ENCODE measurements at places on chromosomes 13 and 19.

DNA sequence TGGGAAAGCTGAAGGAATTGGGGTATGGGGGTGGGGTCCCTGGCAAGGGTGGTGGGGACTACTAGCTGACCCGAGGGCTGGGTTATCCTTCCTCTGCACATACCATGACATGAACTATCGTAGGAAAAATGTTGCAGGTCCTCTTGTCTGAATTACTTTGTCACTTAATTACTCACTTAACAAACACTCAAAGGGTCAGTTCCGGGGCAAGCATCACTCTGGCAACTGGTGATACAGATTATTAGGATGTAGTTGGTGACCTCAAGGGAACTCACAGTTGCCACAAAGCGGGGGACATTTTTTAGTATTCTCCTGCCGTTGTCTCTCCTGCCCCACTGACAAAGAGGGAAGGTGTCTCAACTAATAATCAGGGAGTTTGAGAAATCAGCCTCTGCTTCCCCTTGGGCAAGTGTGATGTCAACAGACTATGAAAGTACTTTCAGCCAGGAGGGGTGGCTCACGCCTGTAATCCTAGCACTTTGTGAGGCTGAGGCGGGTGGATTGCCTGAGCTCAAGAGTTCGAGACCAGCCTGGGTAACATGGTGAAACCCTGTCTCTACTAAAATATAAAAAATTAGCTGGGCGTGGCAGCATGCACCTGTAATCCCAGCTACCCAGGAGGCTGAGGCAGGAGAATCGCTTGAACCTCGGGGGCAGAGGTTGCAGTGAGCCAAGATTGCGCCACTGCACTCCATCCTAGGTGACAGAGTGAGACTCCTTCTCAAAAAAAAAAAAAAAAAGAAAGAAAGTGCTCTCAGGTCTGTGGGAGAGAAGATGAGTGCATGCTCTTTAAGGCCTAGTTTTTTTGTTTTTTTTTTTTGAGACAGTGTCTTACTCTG lies 10.3 kb downstream of the DNAJB1 start:
- DNase-seq: no peak

GRCh38 chr13:42259515-42259914 lies 12.4 kb upstream of the AKAP11 start:
- DNase-seq: no peak

DNA sequence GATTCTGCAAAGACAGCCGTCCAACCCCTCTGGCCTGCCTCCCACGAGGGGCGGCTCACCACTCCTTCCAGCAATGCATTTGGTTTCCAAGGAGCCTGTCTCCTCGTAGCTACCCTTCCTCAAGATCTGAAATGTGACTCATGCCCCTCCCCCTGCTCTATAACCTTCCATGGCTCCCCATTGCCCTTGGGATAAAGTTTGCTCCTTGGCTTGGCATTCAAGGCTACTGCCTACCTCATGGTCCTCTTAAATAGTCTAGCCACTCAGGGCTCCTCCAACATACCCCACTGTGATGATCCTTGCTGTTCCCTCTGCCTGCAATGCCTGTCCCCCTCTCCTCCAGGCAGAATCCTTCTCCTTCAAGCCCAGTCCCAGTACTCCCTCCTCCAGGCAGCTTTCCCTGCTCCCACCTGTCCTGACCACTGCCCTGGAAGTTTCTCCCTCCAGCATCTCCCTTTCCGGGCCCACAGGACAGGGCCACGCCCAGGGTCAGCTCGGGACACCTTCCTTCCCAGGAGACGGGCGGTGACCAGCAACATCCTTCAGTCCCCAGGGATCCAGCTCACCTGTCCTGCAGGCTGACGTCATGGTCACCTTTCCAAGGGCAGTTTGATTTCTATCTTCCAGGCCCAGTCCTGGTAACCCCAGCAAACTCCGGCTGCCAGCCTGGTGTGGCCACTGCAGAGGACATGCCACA lies 19.2 kb upstream of the SEMA6B start:
- DNase-seq: no peak

DNA sequence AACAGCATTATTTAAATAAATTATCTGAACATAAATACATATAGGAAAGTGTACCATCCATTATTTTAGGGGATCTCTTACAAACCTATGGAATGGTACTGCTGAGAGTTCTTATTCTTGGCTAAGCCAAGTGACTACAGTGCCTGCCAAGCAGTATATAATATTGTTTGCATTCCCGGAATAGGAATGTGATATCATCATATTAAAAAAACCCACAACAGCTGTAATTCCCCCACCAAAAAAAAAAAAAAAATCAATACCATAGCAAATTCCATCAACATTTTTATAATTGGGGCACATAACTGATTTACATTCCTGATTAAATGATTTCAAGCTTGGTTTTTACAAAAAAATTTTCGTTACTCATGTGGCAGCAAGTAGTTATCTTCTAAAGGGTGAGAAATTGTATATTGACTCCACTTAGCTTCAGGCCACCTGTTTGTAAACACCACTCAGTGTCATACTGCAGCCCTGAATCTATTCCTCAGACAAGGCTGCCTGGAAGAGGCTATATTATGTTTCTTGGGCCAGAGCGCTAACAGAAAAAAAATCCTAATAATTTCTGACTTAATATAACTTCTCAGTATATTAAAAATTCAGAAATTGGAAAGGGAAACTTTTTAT lies 278.1 kb downstream of the DNAJC15 start:
- DNase-seq: no peak

DNA sequence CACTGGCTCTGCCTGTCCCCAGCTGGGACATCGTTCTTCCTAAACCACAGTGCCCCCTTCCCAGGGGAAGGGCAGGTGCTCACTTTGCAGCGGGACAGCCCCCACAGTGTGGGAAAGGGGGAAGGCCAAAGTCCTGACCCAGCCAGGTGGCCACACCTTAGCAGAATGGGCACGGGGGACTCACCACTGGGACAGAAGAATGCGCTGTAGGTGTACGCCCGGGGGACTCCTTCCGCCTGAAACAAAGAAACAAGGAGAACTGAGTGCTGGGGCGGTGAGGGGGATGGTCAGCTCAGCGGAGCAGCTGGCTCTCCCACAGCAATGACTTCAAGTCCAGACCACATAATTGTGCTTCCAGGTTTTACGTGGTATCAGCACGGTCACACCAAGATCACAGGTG lies 49.4 kb downstream of the F2RL3 start:
- DNase-seq: no peak

DNA sequence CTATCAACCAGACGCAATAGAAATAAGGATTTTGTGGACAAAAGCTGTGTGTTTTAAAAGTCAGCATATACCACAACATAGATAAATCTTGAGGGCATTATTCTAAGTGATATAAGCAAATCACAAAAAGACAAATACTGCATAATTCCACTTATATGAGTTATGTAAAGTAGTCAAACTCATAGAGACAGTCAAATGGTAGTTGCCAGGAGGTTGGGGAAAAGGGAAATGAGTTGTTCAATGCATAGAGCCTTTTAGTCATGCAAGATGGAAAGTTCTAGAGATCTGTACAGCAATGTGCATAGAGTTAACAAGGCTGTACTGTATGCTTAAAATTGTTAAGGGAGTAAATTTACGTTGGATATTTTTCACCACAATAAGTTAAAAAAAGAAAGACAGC lies 244.7 kb downstream of the DCT start:
- no peak for DNase-seq

- DNase-seq: no peak
Measured at GRCh38 chr13:75256922-75257321, 225.0 kb downstream of the TBC1D4 start.

DNA sequence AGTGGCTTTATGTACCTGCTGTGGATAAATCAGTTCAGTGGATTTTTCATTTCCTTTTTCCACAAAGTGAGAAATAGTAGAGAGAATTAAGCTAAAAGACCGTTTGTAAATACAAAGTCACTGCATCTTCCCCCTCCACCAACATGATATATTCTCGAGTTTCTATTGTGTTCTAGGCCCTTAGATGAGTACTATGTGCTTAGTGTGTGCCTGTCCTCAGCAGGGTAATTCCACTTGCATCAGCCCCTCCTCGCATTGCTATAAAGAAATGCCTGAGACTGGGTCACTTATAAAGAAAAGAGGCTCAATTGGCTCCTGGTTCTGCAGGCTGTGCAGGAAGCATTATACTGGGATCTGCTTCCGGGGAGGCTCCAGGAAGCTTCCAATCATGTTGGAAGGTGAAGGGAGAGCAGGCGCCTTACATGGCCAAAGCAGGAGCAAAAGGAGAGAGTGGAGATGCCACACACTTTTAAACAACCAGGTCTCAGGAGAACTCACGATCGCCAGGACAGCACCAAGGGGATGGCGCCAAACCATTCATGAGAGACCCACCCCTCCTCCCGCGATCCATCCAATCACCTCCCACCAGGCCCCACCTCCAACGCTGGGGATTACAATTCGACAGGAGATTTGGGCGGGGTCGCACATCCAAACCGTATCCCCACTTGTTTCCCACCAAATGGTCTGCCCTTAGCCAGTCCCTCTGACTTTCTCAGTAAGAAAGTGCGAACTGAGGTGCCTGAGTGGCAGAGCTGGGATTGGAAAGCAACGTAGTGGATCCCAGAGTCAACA lies 102.3 kb upstream of the ABCC4 start:
- DNase-seq: no peak

DNA sequence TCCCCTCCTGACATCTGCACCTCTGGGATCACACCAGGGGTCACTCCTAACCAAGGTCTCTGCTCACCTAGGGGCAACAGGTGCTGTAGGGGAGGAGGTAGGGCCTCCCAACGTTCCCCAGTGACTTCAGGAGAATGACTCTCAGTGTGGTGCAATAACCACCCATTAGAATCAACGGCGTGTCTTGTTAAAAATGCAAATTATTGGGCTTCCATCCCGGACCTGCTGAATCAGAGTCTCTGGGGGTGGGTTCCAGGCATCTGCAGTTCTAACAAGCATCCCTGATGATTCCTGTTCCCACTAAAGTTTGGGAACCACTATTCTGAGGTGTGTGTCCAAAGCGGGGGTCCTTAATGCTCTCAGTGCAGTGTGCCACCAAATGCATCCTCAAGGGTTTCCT lies 84.6 kb downstream of the CRYL1 start:
- no peak for DNase-seq

DNA sequence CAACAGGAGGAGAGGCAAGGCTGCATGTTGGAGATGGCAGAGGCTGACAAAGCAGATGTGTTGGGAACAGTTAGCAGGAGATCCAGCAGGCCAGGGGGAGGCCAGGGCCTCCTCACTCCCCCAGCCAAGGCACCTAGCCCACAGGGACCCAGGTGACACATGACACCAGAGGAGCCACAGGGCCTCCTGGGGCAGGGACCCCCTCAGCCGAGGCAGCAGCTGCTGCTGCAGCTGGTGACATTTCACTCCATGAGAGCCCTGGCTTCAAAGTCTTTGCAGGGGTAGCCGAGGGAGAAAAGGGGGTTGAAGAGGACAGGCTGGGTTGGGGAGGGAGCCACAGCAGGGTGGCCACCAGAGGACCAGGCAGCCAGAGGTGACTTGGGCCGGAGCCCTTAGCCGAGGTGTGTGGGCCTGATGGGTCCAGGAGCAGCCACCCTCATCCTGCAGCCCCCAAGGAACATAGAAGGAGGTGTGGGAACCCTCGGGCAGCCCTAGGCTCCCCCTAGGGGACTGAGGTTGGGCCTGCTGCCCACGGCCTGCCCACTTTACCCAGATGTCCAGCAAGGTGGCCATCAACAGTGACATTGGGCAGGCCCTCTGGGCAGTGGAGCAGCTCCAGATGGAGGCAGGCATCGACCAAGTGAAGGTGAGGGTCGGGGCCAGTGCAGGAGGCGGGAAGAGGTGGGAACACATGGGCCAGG lies at the start of gene GNG14:
Gene GNG14, plus strand, starts transcription at position 503 of the 701 bp plus-strand sequence. Its CDS starts 51 bp downstream, at position 554.
- no peak for DNase-seq

DNA sequence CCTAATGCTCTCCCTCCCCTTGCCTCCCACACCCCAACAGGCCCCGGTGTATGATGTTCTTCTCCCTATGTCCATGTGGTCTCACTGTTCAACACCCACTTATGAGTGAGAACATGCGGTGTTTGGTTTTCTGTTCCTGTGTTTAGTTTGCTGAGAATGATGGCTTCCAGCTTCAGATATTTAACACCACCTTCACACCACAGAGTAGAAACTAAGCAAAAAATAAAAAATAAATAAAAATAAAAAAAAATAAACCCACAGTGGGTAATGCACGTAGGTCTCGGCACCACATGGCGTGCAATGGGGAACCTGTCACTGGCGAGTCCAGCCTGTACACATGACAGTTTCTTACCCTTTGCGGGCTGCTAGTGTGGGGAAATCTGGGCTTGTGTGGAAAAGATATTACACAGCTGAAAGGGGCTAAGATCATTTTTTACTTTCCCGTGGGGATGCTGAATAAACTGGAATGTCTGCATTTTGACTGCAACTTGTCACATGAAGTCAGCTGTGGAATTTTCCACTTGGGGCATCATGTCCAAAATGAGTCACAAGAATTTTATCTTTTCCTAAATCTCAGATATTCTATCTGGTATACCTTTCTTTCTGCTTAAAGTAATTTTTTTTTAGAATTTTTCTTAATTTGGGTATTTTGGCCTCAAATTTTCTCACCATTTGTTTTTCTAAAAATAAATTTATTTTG lies 170.5 kb downstream of the IRS2 start:
- DNase-seq: no peak

DNA sequence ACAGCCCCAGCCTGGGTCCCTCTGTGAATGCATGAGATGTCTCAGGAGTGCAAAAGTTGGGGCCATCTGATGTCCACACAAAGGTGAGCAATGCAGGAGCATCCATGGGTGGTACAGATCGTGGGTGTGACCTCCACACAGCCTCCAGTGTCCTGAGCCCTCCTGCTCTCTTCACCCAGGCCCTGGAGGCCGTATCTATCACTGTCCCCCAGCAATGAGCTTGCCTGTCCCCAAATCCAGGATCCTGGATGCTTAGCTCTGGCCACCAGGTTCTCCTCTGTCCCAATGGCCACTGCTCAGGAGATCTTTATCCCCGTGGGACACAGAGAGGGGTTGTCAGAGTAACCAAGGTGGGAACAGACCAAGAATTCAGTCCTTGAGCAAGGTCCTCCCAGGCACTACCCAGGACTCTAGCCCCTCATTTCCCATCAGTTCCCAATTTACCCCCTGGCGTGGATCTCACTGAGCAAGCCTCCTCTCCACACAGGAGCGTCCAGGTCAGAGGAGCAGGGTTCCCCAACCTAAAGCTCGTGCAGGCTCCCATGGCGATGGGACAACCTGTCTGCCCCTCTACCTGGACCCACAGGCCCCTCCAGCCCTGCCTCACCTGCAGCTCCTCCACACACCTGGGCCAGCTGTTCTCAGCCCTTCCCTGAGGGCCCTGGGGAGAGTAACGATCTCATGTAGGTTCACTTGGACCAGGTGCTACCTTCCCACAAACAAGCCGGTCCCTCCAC lies 11.3 kb downstream of the CEACAM21 start:
- DNase-seq: no peak

- DNase-seq: no peak
Measured at GRCh38 chr19:56423985-56424353, 19.8 kb downstream of the ZNF583 start.

DNA sequence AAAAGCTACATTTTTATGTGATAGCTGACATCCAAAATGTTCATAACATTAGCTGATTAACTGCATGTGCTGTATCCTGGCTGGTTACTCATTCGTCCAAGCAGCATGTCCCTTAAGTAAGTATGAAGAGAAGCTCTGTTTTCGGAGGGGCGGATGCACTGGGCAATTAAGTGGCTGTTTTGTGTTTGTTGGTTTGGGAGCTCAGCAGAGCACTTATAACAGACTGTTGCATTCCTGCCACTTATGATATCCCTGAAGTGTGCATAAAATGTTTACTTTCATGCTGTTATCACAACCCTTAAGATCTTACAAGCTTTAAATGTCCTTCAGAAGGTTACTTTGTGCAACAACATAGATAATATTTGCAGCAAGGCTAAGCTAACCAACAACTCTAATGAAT lies 264.1 kb downstream of the NALCN start:
- no peak for DNase-seq

- DNase-seq: no peak
Measured at GRCh38 chr19:8025316-8025715, 19.9 kb upstream of the ELAVL1 start.

GRCh38 chr13:109376936-109377335 lies 409.4 kb downstream of the IRS2 start:
- no peak for DNase-seq

All from activated CD4-positive, alpha-beta T cell treated with anti-CD3 and anti-CD28 coated beads for 1 hour (primary cell).